ENCODE measurements at places on chromosomes 12 and 14.

- DNase-seq: no peak
These were observed 11.3 kb upstream of the SCFD1 start for GRCh38 chr14:30610787-30611343.

- no peak for DNase-seq
These were observed 22.2 kb downstream of the TMEM63C start for GRCh38 chr14:77203611-77204458.

- no peak for DNase-seq
These were observed 38.0 kb downstream of the ABCD2 start for GRCh38 chr12:39581592-39581991.

- peak; percentile 59 for DNase-seq
These were observed at the start of the genes SAMD15 and TMED8 for GRCh38 chr14:77376771-77377501. TSS of gene SAMD15 (plus strand) at chr14:77377379. CDS start at chr14:77377419, 40 bp downstream. TSS of gene TMED8 (minus strand) at chr14:77377094. CDS start at chr14:77377053, 41 bp downstream.

DNA sequence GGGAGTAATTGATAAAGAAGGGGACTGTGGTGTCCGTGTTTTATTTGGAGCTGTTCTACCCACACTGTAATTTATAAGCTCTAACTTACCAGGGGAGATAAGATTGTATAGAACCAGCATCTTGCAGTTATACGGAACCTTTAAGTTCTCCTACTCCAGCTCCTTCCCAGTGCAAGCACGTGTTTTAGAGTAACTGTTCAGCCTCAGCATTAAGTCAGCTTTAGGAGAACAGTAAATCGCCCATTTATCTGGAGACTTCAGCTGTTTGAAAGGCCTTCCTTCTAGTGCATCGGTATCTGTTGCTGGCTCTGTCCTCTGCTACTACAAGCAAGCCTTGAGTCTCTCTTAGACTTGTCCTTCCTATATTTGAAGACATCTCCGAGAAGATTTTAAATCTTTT, 95.6 kb downstream of the ETV6 start:
- DNase-seq: no peak

DNA sequence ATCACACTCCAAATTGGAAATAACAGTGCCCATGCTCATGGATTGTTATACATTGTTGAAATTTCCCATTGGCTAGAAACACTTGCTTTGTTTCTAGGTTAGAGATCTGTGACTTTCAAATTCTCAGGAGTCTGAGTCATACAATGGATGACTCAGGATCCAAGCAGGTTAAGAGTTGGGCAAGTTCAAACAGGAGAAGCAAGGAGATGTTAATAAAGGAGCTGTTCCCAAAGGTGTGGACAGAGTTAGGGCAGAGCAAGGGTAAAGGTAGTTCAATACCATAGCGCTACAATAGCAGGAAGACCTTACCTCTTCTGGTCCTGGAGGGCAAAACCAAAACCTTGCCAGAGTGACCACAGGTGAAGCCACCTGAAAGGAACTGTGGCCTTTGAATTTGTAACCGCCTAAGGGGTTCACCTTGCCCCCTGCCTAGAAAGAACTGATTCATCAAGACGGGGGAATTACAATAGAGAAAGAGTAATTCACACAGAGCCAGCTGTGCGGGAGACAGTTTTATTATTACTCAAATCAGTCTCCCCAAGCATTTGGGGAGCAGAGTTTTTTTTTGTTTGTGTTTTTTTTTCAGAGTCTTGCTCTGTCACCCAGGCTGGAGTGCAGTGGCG, 4.2 kb upstream of the AMN1 start:
- DNase-seq: no peak

DNA sequence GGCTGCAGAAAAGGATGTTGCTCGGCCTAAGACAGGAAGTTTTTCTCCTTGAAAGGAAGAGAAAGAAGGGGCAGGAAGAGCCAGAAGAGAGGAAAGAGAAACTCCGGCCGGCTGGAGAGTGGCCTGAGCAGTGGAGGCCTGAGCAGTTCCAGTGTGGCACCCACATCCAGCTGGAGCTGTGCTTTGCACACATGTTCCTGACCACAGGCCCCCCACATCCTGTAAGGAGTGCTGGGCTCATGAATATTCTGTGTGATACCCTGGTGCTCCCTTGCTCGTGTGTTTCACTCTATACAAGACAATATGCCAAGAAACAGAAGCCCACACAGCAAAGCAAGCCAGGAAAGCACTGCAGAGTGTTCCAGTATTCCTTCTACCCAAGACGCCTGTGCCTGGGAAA, 27.1 kb downstream of the POLE start:
- DNase-seq: no peak

- no peak for DNase-seq
These were observed 94.5 kb downstream of the DNAI7 start for GRCh38 chr12:25100194-25101091.

DNA sequence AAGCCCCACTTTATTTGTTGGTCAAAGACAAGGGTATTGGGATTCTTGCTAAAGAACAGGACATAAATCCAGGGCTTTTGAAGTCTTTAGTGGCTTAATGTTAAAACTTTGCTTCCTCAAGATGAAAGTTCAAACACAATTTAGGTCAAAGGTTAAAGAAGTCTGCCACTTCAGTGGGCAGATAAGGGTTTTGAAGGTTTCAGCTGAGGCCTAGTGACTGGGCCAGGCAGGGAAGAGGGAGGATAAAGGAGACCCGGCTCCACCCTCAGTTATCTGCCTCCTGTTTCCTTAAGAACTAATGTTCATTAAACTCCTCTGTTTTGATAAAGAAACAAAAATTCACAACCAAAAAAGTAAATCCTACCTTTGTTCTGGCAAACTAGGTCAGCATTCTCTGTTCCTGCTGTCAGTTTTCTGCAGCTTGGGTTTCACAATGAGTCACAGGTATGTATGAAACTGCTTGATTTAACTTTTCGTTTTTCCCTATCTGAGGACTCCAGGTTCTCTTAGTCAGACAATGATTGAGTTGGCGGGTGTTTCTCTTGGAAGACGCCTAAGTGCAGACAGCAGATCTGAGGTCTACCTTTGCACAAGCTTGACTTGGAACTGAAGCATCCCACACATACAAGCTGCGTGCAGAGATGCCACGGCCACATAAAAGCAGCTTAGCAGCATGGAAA, 208.3 kb downstream of the EXOC5 start:
- no peak for DNase-seq

DNA sequence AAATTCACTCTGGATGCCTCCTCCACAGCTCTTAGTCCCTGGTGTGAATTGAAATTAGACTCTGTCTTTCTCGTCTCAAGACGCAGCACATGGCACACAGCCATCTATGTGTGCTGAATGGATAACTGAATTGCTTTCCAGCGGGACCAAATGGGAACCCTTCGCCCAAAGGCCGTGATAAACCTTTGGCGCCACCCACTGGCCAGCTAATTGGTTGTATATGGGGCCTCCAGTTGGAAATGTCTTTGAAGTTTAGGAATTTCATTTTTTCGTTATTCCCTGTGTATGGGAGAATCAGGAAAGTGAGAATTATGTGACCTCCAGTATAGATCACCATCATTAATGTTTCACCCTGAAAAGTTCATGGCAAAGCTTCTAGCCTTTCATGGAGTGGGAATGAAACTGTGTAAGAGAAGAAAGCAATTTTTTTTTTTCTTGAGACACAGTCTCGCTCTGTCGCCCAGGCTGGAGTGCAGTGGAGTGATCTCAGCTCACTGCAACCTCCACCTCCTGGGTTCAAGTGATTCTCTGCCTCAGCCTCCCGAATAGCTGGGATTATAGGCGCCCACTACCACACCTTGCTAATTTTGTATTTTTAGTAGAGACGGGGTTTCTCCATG, 9.8 kb upstream of the HSP90AA1 start:
- peak; percentile 56 for DNase-seq

GRCh38 chr14:66383771-66384170, 102.4 kb upstream of the CCDC196 start:
- DNase-seq: no peak

- no peak for DNase-seq
These were observed 131.8 kb upstream of the USP15 start for GRCh38 chr12:62128175-62128975.

DNA sequence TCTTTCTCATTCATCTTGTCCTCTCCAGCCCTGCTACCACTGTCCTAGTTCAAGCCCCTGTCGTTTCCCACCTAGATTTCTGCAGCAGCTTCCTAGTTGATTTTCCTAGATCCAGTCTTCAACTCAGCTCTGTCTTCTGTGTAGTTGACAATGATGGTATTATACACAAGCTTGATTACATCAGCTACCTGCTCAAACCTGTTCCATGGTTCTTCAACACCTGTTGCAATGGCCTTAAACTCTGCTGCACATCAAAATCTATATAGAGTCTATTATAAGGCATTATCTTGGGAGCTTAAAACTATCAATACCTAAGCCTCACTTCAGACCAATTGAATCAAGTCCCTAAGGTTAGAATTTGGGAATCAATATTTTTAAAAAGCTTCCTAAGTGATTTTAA, 71.7 kb upstream of the PELI2 start:
- DNase-seq: no peak

- no peak for DNase-seq
These were observed 457 bp downstream of the SOCS2 start for GRCh38 chr12:93572712-93573551.
